ENCODE measurements at places on chromosomes 7 and 10. TPM values are rescaled to one million over a fixed set of nuclear protein-coding genes. Genes with fewer than 3 reads are reported as not detected.

DNA sequence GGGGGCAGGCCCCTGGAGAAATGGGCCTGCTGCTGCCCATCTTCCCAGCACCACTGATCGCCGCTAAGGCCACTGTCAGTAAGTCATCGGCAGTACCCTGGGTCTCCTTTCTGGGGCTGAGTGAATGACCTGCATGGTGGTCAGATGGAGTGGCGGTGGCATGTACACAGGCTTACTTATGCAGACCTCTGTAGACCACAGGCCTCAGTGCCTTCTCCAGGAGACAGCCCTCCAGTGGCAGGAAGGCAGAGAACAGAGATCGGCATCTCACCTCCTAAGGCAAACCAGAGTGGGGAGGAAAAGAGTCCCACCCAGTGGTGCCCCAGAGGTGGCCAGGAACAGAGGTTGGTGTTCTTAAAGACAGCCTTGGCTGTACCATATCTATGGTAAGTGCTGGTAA, 22.8 kb upstream of the LRRC4 start:
- ATAC-seq: no peak

- ATAC-seq: no peak
Measured at GRCh38 chr10:47295411-47295810, 4.6 kb upstream of the GDF10 start.

DNA sequence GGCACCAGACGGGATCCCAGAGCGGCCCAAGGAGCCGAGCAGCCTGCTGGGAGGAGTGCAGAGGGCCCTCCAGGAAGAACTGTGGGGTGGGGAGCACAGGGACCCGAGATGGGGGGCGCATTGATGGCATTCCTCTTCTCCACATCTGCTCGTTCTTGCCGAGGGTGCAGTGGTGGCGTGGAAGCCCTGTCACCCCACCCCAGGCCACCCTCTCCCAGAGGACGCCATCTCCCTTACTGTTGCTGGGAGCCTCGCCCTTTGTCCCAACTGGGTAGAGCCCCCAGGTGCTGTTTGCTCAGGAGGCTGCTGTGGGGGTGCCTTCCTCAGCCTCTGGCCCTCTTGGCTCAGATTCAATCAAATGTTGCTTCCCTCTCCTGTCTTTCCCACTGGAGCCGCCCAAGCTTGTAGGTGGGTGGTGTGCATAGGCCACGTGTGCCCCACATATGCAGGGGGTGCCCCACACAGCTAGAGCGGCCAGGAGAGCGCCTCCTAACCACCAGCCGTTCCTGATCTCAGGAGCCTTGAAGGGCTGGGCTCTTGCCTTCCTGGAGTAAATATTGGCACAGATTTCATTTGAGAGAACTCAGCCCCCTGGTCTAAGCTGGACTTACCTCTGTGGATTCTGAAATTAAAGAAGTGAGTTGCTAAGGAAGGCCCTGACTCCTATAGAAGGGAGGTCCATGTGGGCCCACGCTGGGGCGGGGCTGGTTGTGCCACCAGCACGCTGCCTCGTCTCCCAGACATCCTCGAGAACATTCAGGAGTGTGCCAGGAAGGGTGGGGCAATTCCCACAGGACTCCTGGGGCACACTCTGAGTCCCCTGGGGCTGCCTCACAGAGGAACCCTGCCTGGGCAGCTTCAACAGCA, 39.2 kb downstream of the ZNF467 start:
- peak; percentile 29 for ATAC-seq

GRCh38 chr7:135911099-135911498, 66.1 kb downstream of the MTPN start:
- no peak for ATAC-seq

GRCh38 chr7:138008588-138009349, 6.9 kb upstream of the CREB3L2 start:
- ATAC-seq: peak; percentile 76

DNA sequence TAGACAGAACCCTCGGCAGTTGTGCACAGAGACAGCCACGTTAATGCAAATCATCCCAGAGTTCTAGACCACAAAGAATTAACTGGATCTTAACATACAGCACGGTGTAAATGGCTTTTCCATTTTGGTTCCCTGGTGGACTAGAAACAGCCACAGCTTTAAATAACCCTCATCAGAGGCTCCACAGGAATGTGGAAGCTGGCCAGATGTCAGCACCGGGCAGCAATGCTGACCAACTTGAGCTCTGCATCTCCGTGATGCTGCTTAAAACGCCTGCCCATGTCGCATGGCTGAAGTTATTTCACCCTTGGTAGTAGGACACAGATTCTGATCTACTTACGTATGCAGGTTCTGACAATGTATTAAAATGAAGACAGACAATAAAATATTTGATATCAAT, 24.5 kb downstream of the RSU1 start:
- no peak for ATAC-seq

- no peak for ATAC-seq
Measured at GRCh38 chr7:39621261-39621660, 2.1 kb upstream of the RALA start.

GRCh38 chr7:79176859-79177477, 276.5 kb downstream of the MAGI2 start:
- ATAC-seq: no peak

DNA sequence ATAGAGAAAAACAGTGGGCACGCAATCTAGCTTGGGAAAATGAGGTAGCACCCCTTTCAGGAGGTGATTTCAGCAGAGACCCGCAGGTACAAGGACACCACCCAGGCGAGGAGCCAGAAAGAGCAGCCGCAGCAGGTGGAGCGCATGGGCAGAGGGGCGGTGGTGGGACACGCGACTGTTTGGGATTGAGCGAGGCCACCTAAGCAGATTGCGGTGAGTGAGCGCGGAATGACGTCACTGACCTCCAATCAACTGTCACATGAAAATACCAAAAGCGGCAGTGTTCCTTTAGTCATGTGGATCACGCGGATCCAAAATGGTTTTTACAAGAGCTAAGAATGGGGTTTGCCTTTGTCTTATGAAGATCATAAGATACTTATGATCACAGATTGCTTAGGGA, 40.2 kb upstream of the SLC26A3 start:
- no peak for ATAC-seq

DNA sequence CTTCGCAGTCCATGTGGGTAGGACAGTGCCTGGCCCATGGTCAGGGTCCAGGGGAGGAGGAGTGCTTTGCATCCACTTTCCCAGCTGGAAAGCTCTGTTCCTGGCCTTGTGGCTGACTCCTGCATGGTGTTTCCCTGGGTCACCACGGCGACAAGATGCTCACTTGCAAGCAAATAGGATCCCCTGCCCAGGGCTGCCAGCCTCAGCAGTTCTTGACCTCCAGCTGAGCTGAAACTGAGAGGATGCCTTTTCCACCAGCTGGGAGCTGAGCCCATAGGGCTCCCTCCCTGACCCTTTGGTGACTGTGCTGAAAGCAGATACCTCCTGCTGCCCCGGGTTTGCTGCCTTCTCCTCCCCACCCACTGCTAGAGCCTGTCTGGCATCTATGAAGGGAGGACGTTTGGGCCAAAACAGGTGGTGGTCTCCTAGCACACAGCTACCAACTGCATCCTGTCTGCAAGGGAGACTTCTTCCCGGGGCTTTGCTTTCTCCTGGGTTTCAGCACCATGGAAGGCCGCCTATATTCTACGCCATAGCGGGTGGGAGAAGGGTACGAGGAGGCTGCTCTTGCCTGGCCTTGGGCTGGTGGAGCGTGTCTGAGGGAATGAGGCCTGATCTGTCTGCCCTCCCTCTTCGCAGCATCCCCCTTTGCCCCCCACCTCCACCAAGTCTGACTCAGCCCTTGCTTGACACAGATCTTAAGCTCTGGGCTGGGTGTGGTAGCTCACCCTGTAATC, 34.4 kb downstream of the UBTD1 start:
- no peak for ATAC-seq

DNA sequence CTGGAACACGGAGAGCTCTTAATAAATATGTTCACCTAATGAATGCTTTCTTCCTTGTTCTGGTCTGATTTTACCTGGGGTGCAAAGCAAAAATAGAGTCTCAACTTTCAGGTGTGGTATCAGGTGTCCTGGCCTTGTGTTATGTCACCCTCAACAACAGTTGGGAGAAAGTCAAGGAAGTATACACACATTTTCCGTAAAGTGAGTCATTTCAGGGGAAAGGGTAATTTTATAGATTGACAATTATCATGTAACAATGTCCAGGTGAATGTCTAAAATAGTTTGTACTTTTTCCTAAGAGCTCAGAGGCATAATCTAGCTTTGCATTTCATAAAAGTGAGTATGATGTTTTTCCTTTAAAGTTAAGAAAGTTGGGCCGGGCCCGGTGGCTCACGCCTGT, 287.4 kb downstream of the SKIDA1 start:
- ATAC-seq: no peak

DNA sequence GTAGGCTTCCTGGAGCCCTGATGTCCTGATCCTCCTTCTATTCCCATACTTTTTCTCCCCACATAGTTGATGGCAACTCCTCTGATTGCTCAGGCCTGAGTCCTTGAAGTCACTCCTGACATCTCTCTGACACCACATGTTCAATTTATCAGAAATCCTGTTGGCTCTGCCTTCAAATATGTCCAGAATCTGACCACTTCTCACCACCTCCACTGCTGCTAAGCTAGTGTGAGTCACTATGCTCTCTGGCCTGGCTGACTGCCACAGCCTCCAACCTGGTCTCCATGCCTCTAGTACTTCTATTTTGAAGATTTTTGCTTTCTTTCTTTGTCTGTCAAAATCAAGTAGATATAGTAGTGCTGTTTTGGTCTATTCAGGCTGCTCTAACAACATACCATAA, 53.0 kb downstream of the TMEM229A start:
- no peak for ATAC-seq

- no peak for ATAC-seq
Measured at GRCh38 chr10:106898446-106898845, 266.1 kb downstream of the SORCS1 start.

DNA sequence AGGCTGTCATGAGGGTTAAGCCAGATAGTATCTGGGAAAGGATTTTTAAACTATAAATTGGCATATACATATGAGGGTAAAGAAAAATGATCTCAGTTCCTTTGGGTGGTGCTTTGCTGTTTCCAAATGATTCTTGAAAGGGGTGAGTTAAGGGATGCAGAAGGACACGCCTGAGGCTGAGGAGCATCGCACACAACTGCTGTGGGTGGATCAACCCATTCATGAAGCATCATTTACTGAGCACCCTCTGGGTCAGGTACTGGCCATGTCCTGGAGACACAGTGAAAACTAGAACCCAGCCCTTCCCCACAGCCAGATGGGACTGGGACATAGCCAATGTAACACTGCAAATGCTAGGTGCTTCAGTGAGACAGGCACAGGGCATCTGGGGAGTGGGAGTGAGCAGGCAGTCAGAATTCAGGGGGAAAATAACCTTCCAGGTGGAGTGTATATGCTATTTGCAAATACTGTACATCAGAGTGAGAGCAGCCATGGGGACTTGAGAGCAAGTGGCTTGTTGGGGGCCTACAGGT, 112.1 kb downstream of the WDFY4 start:
- ATAC-seq: no peak

DNA sequence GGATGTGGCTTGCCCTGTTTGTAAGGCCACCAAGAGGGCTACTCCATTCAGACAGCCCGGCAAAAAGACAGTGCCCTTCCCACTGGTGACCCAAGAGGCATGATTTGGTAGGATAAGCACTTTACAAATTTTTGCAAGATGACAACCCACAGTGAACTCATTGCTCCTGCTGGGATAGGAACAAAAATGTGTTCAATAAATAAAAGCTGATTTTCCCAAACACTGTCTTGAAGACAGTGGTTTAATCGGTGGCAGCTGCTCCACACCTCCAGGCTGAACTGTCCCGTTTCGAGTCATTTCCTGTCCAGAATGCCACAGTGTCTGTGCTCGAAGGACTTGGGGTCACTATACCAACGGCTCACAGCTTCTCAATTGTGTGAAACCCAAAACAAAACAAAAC, 45.1 kb upstream of the NPTX2 start:
- ATAC-seq: no peak

DNA sequence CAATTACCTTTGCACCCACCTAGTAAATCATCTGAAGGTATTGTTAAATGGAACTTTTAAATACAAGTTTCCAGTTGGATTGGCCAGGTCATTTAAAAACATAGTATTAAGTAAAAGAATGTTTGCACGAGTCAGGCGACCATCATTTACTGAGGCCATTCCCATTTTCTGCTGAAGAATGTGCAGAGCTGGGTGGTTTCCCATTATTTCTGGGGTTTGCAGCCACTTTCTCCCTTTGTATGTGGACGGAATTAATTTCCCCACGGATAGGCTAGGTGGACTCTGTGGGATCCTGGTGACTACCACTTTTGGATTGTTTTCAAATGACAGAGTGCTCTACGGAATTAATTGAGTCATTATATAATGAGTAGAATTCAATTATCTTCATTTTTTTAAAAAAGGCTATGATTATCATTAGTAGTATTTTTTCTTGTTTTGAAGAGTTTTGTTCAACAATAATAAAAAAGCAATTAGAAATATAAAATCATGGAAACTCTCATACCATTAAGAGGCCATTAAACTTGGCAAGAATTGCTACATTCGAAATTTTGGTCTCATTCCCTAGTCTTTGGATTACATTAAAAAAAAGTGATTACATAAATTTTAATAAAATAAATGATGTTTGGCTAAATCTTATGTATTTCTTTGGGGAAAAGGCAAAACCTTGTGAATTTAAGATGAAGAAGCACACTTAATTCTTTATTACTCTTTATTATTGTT, 120.4 kb upstream of the FZD8 start:
- no peak for ATAC-seq

DNA sequence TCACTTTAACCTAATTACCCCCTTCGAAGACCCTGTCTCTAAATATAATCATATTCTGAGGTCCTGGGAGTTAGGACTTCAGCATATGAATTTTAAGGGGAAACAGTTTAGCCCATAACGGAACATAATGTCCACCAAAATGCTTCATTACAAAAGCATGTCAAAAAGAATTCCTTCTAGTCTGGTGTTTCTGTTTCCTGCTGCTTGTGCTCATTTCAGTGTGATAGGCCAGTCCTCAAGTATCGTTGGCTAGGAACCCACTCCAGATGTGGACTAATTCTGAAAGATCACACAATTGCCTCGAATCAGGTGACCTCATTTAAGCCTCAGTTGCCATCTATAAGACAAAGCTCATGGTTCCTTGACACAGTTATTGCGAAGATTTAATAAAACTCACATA, 29.6 kb downstream of the INPP5F start:
- no peak for ATAC-seq

DNA sequence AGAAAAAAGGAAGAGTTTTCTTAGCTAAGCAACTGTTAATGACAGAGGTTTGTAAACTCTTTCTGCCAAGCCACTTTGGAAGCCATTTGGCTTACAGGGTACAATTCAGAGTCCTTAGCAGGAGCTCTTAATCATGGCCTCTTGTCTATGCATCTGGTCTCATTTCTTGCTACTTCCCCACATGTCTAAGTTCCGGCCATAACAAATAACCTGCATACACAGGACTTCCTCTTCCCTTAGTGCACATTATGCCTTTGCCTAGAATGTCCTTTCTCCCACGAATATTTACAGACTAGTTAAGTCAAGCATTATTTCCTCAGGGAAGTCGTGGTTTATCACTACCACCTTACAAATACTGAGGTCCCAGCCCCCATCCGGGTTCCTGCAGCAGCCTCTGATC, 8.6 kb upstream of the UPF2 start:
- ATAC-seq: no peak

Gene TEX36
- not detected for total RNA-seq

Gene CCDC71L
- 7.1 TPM for total RNA-seq

Gene EPO
- not detected for total RNA-seq

Gene LFNG
- total RNA-seq: 5.7 TPM

Gene METTL27
- total RNA-seq: 1.9 TPM

Gene H2BK1
- not detected for total RNA-seq

Gene MORN4
- total RNA-seq: 1.9 TPM

Gene PSMG3
- 39.8 TPM for total RNA-seq

Gene GHRHR
- total RNA-seq: not detected

Gene PWWP2B
- total RNA-seq: 14.6 TPM

Gene CPVL
- total RNA-seq: 5.0 TPM

Data from esophagus mucosa (tissue), 1 donor.